ENCODE measurements at places on chromosomes 7 and 10.

DNA sequence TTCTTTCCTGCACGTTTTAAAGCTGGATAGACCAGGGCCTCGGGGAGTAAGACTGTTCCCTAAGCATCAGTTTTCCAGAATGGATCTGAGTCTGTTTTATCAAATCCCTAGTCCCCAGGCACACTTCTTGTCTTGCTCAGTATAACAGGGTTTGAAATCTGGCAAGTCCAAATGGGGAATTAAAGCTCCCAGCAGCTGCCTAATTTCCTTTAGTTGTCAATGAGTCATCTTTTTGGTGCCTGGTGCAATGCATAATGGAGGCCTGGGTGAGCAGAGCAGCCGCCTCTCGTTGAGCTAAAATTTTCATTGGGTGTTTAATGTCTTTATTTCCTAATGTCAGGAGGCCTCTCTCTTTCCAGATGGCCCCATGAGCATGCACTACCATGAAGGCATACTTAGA, 87.9 kb downstream of the STRA8 start:
- DNase-seq: no peak

GRCh38 chr7:108270385-108271015, 140.3 kb upstream of the LAMB4 start:
- DNase-seq: no peak

DNA sequence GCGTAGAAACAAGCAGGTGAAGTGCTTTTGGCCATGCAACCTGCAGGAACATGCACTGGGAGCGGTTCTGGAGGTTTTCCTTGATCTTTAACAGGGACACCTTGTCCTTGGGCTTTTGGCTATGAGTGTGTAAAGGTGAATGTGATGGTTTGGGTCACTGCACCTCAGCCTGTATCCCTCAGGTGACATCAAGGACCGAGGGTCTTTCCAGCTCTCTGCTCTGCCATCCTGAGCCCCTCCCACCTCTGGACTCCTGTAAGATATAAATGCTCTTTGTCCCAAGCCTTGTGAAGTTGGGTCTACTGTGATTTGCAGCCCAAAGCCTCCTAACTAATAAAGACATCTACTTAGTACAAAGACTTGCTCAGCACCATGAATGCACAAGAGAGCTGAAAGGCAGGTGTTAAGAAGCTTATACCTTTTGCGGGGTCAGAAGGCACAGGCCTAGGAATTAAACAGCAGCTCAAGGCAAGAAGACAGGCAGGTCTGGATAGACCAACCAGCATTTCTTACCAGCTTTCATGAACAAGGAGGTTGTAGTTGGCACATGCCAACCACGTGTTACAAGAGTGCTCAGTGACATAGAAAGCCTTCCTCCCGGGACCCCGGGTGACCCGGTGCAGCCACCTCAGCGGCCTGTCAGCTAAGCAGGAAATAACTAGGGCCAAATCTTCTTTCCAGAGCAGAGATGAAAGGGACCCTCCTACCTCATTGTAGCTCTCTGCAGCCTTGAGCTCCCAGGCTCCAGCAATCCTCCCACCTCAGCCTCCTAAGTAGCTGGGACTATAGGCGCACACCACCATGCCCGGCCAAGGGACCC, 89.9 kb downstream of the CARD11 start:
- no peak for DNase-seq

DNA sequence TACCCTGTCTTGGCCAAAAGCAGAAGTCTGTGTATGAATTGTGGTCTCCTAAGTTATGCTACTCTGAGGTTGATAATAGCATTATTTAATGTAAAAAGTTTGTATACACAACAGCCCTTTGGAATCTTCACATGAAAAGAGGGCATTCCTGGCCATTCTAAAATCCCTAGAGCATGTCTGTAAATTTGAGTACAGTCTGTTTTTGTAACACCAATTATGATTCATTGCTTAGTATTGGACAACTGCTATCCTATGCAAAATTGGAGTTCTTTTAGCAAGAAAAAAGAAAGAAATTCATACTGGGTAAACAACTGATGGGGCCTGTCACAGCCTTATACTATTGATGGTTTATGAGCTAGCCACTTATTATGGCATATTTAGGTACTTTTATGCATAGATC, 10.2 kb downstream of the CUTC start:
- DNase-seq: no peak

- DNase-seq: no peak
Observed at GRCh38 chr10:30565449-30565848, 64.1 kb downstream of the LYZL2 start.

DNA sequence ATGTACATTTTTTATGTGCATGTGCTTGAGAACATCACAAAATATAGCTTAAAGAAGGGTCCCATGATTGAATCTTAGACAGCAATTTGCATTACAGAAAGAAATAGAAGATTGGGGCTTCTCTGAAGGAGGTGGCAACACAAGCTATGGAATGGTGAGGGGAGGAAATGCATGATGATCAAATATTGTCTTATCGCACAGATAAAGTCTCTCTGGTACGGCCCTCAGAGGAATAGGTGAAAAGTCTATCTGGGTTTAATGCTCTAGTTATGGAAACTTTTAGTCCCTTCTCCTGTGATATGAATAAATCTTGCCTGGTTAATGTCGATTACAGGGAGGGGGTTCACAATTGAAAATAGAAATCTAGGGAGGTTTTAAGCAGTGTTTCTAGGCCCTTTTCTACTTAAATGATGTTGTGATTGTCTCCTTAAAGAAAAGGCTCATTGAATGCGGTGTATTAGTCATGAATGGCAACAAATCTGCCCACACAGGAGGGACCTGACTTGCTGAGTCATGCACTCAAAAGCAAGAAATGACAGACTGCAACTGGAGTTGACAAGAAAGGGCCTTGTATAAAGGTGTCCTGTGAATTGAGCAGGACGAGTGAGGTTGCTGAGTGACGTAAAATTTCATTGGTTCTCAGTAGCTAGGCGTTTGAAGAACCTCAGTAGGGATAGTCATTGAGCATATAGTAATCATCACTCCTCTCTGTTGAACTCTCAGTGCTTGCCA, 133.4 kb upstream of the CSTF2T start:
- peak; percentile 7 for DNase-seq

GRCh38 chr7:44434201-44434600, 56.3 kb downstream of the NUDCD3 start:
- DNase-seq: no peak

Measured in stimulated activated CD4-positive, alpha-beta T cell treated with anti-CD3 and anti-CD28 coated beads, Interleukin-4, amount 100 ng/mL, for 48 hours (primary cell).